ENCODE measurements at places on chromosomes 5 and 9. TPM values are rescaled to one million over a fixed set of nuclear protein-coding genes. Genes with fewer than 3 reads are reported as not detected.
A peak's percentile ranks its signal among the peaks of the same experiment; 100 is the strongest.

GRCh38 chr5:57311251-57311650, 137.4 kb downstream of the GPBP1 start:
- H3K27ac ChIP-seq = no peak overlapping the region
- no peak for DNase-seq
- no peaks in the 10 kb centered on the region for H3K4me1 ChIP-seq
- H3K27me3 ChIP-seq = no peaks in the 10 kb centered on the region
- H3K36me3 ChIP-seq = no peaks in the 10 kb centered on the region

- no peaks in the 10 kb centered on the region for H3K36me3 ChIP-seq
- H3K4me1 ChIP-seq = peaks cover 14% of the 10 kb centered on the region
- H3K27me3 ChIP-seq = no peaks in the 10 kb centered on the region
- H3K27ac ChIP-seq = no peak overlapping the region
Observed at GRCh38 chr5:43068037-43068436, 27.9 kb upstream of the ANXA2R start.

DNA sequence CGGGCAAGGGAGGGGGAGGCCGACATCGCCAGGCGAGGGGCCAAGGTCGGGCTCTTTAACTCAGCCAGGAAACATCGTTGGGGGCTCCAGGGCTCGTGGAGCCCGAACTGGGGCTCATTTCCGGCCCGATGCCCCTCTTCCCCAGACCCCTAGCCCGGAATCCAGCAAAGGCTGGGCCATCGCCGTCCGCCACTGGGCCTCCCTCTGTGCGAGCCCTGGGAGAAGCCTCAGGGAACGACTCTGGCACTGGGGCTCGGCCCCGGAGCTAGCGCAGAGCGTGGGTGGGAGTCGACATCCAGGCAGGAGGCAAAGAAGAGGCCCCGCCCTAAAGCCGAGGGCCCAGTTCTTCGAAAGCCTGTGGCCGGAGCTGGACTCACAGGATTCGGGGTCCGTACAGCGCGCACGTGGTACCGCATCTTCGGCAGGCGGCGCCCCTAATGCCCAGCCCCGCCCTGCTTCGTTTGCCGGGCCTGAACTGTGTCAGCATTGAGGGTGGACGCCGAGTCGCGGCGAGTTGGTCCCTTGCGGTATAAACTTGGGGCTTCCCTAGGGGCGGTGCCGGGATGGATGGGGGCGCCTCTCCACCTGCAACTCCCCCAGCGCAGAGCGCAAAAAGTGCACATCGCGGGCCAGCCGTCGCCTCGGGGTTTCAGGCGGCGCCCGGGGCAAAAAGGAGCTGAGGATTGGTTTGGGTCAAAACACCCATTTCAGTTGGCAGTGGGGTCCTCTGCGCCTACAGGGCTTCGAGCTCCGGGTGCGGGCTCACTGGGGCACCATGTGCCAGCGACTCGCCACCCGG, 3.6 kb upstream of the PAX5 start:
- peaks cover 22% of the 10 kb centered on the region for H3K4me1 ChIP-seq
- H3K36me3 ChIP-seq = no peaks in the 10 kb centered on the region
- peak overlapping the region; percentile 54 for H3K4me3 ChIP-seq
- H3K27me3 ChIP-seq = peaks cover 79% of the 10 kb centered on the region
- no peak overlapping the region for H3K27ac ChIP-seq

SLC46A2 gene
- not detected for total RNA-seq

DNA sequence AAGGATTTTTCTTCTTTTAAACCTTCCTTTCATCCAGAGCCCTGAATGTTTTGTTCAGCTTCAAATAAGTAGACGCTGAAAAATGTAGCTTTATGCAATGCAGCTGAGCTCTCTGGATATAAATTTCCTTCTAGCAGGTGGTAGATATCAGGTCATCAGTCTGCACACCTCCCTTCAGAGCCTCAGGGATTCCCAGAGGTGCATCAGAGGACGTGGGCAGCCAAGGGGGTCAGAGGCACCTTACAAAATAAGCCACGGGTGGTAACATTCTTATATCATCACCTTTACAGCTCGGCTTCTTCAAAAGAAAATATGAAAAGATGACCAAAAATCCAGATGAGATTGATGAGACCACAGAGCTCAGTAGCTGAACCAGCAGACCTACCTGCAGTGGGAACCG, 19.3 kb downstream of the MOCS2 start:
- H3K27ac ChIP-seq = no peak overlapping the region
- H3K27me3 ChIP-seq = no peaks in the 10 kb centered on the region
- no peak for DNase-seq
- no peaks in the 10 kb centered on the region for H3K36me3 ChIP-seq
- no peaks in the 10 kb centered on the region for H3K4me1 ChIP-seq

DNA sequence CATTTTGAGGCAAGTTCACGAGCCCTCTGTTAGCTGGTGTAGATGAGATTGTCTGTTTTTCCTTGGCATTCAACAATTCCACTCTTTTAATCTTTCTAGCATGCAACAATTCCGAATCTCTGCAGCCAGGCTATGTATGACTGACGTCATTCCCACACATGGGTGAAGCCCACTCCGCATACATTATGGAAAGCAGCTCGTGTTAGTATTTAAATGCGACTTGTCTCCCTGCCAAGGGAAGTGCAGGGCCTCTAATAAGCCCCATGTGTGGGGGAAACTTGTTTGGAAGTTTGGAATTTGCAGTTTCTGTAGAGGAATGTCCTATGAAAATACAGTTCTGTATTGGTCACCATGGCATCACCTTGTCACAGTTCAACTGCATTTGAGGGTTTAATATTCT, 146.0 kb upstream of the FBXL7 start:
- DNase-seq = no peak
- H3K4me3 ChIP-seq = no peak overlapping the region
- no peak overlapping the region for H3K27ac ChIP-seq
- H3K36me3 ChIP-seq = no peaks in the 10 kb centered on the region

- no peak overlapping the region for H3K27ac ChIP-seq
- H3K27me3 ChIP-seq = no peaks in the 10 kb centered on the region
- DNase-seq = no peak
- no peaks in the 10 kb centered on the region for H3K36me3 ChIP-seq
Observed at GRCh38 chr9:2872250-2872930, 28.5 kb upstream of the PUM3 start.

GRCh38 chr9:77912895-77913693, 118.5 kb downstream of the GNAQ start:
- H3K36me3 ChIP-seq = no peaks in the 10 kb centered on the region
- H3K27me3 ChIP-seq = no peaks in the 10 kb centered on the region
- no peaks in the 10 kb centered on the region for H3K4me1 ChIP-seq
- no peak for DNase-seq
- H3K27ac ChIP-seq = no peak overlapping the region

DNA sequence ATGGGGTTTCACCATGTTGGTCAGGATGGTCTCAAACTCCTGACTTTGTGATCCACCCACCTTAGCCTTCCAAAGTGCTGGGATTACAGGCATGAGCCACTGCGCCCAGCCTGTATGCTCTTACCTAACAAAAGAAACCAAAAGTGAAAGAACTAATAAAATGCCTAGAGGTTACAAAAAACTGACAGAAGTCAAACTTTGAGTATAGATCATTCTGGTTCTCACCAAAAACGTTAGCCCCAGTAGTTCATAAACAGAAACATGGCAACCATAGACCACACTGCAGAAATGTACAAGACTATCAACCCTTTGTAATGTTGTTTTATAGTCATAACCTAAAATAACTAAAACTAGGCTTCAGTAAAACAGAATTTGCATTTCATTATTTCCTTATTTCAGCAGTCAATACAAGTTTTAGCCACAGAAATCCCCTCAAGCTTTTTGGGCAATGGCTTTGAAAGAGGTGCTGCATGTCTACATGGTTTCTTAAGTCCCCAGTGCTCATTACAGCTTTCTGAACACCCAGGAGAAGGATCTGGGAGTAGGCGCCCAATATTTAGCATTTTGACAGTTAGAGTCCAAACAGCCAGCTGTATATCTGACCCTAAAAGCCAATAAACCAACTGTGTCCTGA, 72.5 kb downstream of the EPB41L4A start:
- H3K27me3 ChIP-seq = no peaks in the 10 kb centered on the region
- no peak overlapping the region for H3K4me3 ChIP-seq
- no peak overlapping the region for H3K27ac ChIP-seq

KCNMB1 gene
- total RNA-seq = 0.42 TPM

GRCh38 chr9:96495341-96495740, 45.4 kb downstream of the HABP4 start:
- DNase-seq = no peak
- no peaks in the 10 kb centered on the region for H3K36me3 ChIP-seq
- H3K27me3 ChIP-seq = no peaks in the 10 kb centered on the region
- H3K27ac ChIP-seq = no peak overlapping the region

HTR4 gene
- total RNA-seq = 8.9 TPM

DNA sequence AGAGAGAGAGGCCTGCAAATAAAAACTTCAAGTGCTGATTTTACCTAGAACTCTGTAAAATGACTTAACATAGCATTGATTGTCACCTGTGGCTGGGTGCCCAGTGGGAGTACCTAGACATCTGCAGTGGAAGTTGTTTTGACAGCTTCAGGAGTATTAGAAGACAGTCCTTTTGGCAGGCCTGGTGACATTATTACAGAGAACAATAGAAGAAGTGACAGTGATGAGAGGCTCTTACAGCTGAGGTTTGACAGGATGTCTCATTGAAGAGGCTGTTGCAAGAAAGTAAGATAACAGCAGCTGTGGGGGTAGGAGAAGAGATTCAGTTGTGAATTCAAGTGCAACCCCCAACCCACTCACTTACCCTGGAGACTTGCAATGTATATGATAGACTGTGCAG, 27.9 kb upstream of the MUSK start:
- no peaks in the 10 kb centered on the region for H3K4me1 ChIP-seq
- no peaks in the 10 kb centered on the region for H3K27me3 ChIP-seq
- no peak overlapping the region for H3K4me3 ChIP-seq
- H3K27ac ChIP-seq = no peak overlapping the region
- no peak for DNase-seq
- H3K36me3 ChIP-seq = no peaks in the 10 kb centered on the region

DNA sequence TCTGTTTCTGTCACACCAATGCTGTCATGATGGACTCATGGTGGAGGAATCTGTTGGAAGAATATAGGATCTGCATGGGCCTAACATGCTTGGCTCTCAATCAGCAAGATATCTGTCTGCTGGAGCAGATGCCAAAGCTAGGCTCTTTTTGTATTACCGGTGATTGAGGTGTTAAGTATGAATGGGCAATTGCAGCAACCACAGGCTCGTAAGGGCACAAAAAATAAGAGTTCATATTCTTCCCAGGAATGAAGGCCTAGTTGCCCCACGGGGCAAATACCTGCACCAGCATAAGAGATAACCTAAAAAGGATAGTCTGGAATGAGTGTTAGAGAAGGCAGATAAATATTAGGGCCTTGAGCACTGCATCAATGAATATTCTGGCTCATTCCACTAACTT, 679.5 kb upstream of the COX7C start:
- H3K27ac ChIP-seq = no peak overlapping the region
- no peaks in the 10 kb centered on the region for H3K4me1 ChIP-seq
- no peaks in the 10 kb centered on the region for H3K36me3 ChIP-seq
- H3K4me3 ChIP-seq = no peak overlapping the region
- H3K27me3 ChIP-seq = no peaks in the 10 kb centered on the region

TNFSF8 gene
- 0.91 TPM for total RNA-seq

DNA sequence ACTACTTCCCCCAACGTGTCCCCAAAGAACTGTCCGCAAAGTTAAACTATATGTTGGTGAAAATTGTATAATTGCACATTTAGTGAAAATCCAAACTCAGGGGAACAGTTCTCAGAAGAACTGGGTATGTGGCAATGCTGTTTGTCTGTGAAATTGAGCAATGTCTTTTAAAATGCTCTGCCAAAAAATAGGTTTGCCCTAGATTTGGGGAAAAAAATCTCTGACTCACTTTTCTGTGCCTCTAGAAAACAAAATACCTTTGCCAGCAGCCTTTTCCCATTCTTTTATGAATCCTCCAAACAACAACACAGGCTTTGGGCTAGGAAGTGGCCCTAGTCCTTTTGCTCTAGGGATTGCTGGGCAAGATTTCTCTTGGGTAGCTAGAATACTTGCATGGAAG, 37.4 kb upstream of the ZNF608 start:
- no peaks in the 10 kb centered on the region for H3K36me3 ChIP-seq
- H3K27ac ChIP-seq = no peak overlapping the region
- no peak for DNase-seq
- H3K27me3 ChIP-seq = no peaks in the 10 kb centered on the region

DNA sequence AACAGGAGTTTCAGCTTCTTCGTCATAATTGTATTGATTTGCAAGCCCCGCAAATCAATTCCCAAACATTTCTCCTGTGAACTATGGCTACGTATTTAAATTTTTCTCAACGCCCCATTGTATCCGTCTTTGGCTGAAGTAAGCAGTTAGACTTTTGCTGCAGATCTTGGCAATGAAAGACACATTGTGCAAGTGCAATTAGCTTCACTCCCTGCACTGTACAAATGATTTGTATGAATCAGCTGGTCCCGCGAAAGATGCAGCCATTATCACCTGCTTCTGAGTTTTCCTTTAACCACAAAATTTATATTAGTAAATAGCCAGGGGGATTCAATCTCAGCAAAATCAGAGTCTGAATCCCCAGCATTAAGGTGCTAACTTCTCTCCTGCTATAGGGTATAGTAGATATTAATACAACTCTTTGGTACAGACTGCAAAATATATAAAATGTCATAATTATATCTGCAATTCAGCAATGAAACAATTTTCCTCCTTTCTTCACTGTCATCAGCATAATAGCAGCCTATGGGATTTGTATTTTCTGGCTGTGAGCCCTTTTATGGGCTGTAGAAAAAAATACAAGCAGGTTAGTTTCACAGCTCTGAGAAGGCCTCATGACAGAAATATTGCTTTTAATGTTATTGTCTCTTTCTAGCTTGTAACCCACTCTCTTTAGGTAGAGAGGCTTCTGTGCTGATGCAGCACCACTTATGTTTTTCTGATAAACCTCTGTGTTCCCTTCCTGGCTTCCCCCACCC, 68.4 kb upstream of the SMARCA2 start:
- H3K27me3 ChIP-seq = no peaks in the 10 kb centered on the region
- H3K4me1 ChIP-seq = no peaks in the 10 kb centered on the region
- no peak overlapping the region for H3K4me3 ChIP-seq

GRCh38 chr9:126638571-126639132, 24.9 kb downstream of the LMX1B start:
- peaks cover 49% of the 10 kb centered on the region for H3K27me3 ChIP-seq
- no peaks in the 10 kb centered on the region for H3K4me1 ChIP-seq
- H3K4me3 ChIP-seq = no peak overlapping the region
- DNase-seq = no peak
- no peak overlapping the region for H3K27ac ChIP-seq

DNA sequence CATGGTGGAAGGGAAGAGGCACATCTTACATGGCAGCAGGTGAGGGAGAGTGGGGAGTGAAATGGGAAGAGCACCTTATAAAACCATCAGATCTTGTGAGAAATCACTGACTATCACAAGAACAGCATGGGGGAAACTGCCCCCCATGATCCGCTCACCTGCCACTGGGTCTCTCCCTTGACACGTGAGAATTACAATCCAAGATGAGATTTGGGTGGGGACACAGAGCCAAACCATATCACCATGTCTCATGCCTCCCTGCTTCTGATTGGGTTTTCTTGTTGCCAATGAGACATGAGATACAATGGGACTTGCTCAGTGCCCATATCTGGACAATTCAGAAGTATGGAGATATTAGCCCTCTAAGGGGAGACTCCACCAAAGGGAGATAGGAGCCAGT, 97.4 kb downstream of the TARS1 start:
- no peak overlapping the region for H3K27ac ChIP-seq
- H3K4me1 ChIP-seq = no peaks in the 10 kb centered on the region
- no peaks in the 10 kb centered on the region for H3K36me3 ChIP-seq
- no peak for DNase-seq
- H3K27me3 ChIP-seq = no peaks in the 10 kb centered on the region

- H3K4me3 ChIP-seq = no peak overlapping the region
- no peaks in the 10 kb centered on the region for H3K27me3 ChIP-seq
- no peak for DNase-seq
- no peaks in the 10 kb centered on the region for H3K4me1 ChIP-seq
- H3K27ac ChIP-seq = no peak overlapping the region
Observed at GRCh38 chr9:130974697-130975096, 34.3 kb upstream of the LAMC3 start.

SAXO1 gene
- not detected for total RNA-seq
